GM04503 (cell line): ENCODE measurements at places on chromosomes 2 and 18.

DNA sequence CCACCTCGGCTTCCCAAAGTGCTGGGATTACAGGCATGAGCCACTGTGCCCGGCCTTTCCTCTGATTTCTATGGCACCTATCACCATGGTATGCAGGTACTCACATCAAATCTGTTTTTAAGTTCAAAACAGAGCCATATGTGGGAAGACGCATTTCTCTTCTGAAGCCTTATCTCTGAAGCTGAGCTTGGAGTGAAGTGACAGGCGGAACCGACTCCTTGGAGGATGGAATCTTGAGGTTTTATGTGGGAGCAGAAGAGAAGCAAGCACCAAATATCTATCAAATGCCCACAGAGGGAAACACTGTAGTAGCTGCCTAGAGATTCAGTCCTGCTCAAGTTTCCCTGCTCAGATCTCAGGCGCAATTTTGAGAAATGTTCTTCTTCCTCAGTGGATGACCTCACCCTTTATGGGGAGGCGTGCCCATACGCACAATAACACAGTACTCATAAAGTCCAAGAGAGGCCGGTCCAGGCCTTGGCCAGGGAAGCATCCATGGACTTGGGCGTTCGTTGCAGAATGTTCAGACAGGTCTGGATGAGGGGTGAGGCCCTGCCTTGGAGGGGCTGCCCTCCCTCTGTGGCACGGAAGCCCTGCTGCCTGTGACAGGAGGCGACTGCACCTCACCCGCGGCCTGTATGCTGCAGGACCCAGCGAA is 67.9 kb downstream of the HNRNPLL start:
- DNase-seq: no peak

- no peak for DNase-seq
Measured at GRCh38 chr2:3491306-3491705, 28.0 kb downstream of the ADI1 start.

DNA sequence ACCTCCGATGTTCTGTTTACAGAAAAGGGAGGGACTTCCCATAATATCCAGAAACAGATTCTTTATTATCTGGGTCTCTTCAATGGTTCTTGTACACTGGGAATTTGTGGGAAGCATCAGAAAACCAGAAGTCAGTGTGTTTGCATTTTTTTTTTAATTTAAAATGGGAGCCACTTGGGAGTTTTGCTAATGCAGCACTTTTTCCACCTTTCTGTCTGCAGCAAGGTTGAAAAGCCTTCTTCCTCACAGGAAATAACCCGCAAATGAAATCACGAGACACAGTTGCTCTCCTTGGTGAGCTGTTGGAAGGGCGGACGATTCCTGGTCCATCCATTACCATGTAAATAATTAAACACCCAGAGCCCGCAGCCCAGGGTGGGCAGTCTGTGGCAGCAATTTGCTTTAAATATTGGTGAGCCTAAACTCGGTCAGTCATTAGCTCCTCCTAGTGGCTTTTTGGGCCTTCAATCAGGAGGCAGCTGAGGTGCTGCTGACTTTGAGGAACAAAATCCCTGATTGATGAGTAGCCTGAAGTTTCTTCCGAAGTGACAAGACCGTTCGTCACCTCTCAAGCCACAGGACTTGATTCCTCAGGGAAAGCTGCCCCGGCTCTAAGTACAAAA is 471.5 kb downstream of the EPHA4 start:
- no peak for DNase-seq

DNA sequence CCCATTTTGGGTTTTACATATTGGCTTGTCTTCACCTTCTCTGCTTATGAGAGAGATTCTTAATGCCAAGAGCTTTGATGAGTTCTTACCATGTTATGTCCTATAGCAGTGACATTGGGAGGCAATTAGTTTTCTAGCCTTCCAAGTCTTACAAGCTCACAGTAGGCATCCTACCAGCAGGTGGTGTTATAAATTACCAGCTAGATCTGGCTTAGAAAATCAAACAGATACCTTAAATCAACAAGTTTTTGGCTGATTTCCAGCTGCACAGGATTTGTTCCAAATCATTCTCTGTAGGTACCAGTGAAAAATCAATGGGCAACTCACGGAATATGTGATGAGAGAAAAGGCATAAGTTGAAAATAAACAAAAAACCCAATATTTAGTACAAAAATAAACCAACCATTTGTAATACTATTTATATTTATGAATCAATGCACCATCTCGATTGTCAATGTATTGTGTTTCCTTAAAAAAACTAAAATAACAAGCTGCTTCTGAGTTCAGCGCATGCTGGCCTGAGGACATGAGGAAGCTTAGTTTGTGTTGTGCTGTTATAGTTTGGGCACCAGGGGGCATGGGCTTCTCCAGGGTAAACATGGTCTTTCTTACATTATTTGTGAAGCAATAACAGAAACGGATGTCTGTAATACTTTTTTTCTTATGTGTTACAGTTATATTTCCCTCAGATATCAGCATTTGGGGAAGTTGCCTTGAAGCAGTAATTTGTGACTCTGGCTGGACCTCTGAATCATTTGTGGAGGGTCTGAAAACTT is 34.1 kb upstream of the NXPH2 start:
- DNase-seq: no peak

DNA sequence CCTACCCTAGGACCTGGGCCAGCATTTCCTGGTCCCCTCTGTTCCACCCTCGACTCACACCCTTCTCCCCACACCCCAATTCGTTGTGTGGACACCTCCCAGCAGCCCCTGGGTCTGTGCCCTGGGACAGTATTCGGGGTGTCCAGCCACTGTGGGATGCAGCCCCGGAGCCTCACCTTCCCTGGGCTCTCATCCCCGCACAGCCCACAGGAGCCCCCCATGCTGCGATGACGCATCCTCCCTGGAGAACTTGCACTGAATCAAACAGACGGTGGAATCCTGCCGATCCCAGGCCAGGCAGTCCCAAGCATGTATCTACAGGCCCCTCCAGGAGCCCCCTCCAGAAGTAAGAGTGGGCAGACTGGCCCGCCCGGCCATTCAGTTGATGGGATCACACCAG is 9.7 kb downstream of the ITM2C start:
- DNase-seq: no peak

DNA sequence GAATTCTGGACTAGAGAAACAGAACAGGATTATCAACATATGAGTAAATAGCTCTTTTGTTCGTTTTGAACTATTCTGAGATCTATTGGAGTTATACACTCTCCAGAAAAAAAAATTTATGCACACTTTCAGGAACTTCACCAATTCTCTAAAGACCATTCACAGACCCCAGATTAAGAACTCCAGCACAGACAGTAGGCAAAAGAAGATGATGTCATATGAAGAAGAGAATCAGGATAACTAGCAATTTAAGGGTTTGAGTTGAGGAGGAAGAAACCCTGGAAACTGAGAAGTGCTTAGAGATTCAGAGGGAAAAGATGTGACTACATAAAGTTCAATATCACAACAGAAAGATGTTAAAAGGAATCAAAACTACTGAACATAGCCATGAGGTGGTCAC is 69.9 kb downstream of the SIGLEC15 start:
- DNase-seq: no peak

DNA sequence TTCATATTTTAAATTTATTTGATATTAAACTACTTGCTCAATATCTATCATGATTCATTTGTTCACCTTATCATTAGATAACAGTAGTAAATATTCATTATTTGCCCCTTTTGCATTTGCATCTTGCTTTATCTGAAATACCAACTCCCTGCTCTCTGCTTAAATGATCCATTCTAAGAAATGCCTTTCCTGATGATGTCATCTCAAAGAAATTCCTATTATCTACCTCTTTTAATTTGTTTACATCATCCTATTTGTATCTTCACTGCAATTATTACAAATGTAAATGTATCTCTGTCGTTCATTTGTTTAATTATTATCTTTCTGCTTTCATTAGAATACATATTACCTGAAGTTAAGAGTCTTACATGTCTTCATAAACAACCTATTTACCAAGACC is 549.9 kb downstream of the CBLN2 start:
- no peak for DNase-seq

GRCh38 chr2:241130316-241130715 is 19.0 kb downstream of the PASK start:
- no peak for DNase-seq

DNA sequence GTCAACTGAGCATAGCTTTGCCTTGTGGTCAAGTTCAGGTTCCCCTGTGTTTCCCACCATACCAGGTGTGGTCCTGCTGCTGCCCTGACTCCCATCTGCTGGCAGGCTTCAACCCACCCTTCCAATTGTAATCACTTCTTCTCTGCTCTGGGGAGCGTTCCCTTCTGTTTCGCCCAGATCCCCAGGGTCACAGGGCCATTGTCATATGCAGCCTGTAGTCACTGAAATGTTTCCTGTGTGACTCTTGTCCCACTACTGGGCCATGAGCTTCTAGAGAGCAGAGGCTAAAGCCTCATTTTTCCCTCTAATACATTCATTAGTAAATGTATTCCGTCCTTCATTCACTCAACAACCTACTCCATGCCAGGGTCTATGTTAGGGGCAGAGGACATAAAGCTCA is 75.0 kb upstream of the LAPTM4A start:
- DNase-seq: no peak

- DNase-seq: no peak
Measured at GRCh38 chr2:173148520-173148919, 72.9 kb downstream of the MAP3K20 start.

GRCh38 chr2:120685066-120685973 is 50.3 kb upstream of the GLI2 start:
- DNase-seq: no peak

DNA sequence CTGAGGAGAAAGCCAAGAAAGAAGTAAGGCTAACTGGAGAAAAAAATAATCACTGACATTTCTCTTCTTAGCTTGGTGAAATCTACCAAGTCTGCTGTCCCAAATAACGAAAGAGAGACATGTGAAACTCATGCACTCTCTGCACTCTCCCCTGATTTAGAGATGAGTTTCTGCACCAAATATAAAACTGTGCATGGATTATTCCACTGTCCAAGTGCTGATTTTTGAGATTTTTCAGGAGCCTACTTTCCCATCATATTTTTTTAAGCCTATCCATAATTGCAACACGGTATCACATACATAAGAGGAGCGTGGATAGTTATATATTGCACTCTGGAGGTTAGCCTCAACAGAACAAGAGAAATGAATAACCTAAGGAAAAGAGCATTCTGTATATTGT is 10.0 kb upstream of the RIT2 start:
- DNase-seq: no peak

- no peak for DNase-seq
Measured at GRCh38 chr18:46859855-46860254, 57.5 kb downstream of the PIAS2 start.

DNA sequence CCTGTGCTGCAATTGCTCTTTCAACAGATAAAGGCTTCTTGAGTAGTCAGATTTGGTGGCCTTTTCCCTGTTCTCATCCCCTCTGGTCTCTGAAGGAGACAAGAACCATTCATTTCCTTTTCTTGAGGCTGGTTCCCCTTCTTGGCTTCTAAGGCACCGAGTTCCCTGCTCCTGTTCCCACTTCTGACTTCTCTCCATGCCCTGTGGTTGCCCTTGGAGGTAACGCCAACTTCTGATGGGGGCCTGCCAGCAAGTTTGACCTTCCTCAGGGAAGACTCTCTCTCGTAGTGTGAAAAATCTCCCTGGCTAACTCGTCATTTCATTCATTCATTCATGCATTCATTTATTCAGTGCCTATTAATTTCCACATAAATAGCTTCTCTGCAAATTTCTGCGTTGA is 302.4 kb upstream of the SOX11 start:
- DNase-seq: no peak

DNA sequence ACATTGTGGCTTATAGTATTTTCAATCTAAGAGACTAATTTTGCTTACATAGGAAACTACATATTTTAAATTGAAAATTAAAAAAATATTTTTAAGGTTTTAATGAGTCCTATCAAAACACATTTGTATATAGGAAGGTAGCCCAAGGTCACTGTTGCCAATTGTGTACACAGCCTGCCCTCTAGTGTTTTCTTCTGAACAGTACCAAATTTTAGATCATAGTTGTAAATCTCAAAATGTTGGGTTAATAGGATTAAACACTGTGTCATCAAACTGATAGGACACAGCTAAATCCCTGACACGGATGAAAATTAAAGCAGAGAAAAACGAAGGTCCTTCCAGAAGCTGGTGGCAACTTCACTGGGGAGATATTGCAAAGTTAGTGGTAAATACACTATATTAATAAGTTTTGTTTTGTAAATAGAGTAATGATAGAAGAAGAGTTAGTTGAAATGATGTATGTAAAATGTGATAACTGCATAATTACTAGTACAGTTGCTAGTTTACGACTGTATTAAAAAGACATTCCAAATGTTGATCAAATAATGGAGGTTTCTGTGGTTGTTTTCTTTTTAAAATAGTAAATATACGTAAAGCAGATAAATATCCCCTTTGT is 19.7 kb downstream of the CLUL1 start:
- no peak for DNase-seq

- DNase-seq: no peak
Measured at GRCh38 chr2:105928563-105928962, 183.9 kb downstream of the NCK2 start.

- no peak for DNase-seq
Measured at GRCh38 chr18:25287106-25287505, 64.9 kb downstream of the ZNF521 start.

DNA sequence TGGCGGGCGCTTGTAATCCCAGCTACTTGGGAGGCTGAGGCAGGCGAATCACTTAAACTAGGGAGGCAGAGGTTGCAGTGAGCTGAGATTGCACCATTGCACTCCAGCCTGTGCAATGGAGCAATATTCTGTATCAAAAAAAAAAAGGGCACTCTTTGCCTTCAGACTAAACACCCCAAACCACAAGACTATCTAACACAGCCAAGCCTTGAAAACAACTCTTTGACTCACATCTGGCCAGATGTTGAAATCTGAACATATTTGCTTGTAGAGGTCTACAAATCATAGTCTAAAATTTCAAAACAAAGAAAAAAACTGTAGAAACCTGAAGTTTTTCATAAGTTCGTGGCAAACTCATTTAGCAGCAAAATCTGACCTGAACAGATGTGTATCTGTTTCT is 94.9 kb downstream of the FAM161A start:
- peak; percentile 72 for DNase-seq

GRCh38 chr2:33784488-33784887 is 185.4 kb upstream of the FAM98A start:
- DNase-seq: no peak

GRCh38 chr2:53969968-53970723 is 647 bp downstream of the PSME4 start:
- no peak for DNase-seq

- DNase-seq: no peak
Measured at GRCh38 chr2:190459881-190460280, 51.7 kb downstream of the MFSD6 start.

DNA sequence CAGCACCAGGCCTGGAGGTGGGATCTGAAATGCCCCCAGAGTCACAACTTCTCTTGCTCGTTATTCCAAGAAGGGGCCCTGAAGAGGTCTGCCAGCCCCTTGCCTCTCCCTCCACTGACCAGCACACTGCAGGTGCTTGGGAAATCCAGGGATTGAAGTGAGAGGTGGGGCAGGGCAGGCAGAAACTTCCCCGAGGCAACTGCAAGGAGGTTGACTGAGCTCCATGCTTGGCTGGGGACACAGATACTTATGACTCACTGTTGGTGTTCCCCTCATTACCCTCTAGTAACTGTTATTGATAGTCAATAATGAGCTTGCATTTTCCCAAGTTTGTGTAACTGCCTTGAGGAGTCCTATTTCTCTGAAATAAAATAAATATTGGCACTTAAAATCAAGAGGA is 47.5 kb downstream of the MARCO start:
- no peak for DNase-seq

GRCh38 chr2:22995576-22995975 is 389.4 kb upstream of the KLHL29 start:
- DNase-seq: no peak
